ENCODE measurements at places on chromosomes 13 and 19. TPM values are rescaled to one million over a fixed set of nuclear protein-coding genes. Genes with fewer than 3 reads are reported as not detected.

Gene ZNF677
- total RNA-seq, result 15.8 TPM

Gene CEACAM16
- not detected for total RNA-seq

Gene KCNN4
- total RNA-seq, result 3.6 TPM

Gene KLF2
- 137 TPM for total RNA-seq

Gene CDX2
- total RNA-seq, result not detected

DNA sequence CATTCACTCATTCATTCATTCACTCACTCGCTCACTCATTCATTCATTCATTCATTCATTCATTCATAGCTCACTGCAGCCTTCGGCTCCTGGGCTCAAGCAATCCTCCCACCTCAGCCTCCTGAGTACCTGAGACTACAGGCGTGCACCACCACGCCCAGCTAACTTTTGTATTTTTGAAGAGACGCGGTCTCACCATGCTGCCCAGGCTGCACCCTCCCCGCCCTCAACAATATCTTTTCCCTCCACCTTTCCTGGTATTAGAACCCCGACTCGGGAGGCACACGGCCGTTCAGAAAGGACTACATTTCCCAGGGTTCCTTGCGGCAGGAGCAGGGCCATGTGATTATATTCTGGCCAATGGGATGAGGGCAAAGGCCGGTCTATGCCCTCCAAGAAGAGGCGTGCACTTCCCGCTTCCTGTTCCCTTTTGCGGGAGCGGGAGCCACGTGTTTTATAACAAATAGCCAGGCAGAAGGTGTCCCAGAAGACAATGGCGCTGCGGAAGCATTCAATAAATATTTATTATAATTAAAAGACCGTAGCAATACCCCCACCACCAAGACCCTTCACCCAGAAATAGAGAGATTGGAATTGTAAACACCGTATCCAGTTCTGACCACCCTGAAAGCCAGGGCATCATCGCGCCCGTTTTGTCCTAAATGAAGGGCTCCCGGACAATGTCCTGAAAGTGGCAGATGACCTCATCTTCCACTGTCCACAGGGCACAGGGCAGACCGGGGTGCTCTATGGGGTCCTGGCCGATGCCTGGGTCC is 15.9 kb downstream of the TICAM1 start:
- H3K4me3 ChIP-seq, result peak overlapping the region; percentile 41
- H3K27ac ChIP-seq, result peak overlapping the region; percentile 78
- H3K27me3 ChIP-seq, result no peaks in the 10 kb centered on the region
- peaks cover 33% of the 10 kb centered on the region for H3K4me1 ChIP-seq
- H3K36me3 ChIP-seq, result peaks cover 35% of the 10 kb centered on the region

- DNase-seq, result no peak
- H3K4me3 ChIP-seq, result no peak overlapping the region
- H3K36me3 ChIP-seq, result no peaks in the 10 kb centered on the region
- H3K4me1 ChIP-seq, result no peaks in the 10 kb centered on the region
- no peaks in the 10 kb centered on the region for H3K27me3 ChIP-seq
Measured at GRCh38 chr13:70469077-70469476, 360.8 kb upstream of the KLHL1 start.

DNA sequence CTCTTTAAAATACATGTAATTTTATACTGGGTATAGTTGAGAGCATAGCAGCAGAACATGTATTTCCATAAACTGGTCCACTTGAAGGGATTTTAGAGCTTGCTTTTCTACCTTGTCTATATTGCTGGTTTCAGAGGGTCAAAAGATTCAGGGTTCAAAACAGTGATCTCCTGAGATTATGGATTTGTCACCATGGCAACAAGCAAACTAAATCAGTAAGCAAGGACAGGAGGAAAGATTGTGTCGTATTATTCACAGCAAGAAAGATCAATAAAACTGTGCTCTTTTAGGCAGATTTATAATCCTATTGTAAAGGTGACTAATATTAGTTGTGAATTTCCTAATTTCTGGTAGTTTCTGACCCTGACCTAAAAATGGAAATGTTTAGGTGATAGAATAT is 496.4 kb downstream of the LMO7 start:
- DNase-seq, result no peak
- no peaks in the 10 kb centered on the region for H3K27me3 ChIP-seq
- H3K4me3 ChIP-seq, result no peak overlapping the region

GRCh38 chr19:43641333-43641732 is 1.7 kb upstream of the CADM4 start:
- H3K4me3 ChIP-seq, result no peak overlapping the region
- no peak for DNase-seq
- peaks cover 8% of the 10 kb centered on the region for H3K4me1 ChIP-seq
- no peak overlapping the region for H3K27ac ChIP-seq

- no peak for DNase-seq
- H3K4me3 ChIP-seq, result no peak overlapping the region
- H3K36me3 ChIP-seq, result peaks cover 9% of the 10 kb centered on the region
- peaks cover 54% of the 10 kb centered on the region for H3K4me1 ChIP-seq
Measured at GRCh38 chr13:98510156-98510509, 66.8 kb downstream of the STK24 start.

DNA sequence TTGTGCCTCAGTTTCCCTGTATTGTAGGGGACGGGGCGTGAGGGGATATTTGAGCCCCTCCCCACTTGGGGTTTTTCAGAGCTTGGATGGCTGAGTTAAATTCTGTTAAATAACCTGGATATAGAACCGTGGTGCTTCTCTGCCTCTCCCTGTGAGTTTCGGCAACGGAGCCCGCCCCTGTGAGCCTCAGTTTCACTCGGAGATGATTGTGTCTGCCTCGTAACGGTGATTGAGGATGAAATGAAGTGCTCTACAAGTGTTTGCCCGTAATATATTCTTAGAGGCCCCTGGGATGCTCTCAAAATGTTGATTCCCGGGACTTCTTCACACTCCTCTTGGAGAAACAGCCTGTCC is 509 bp downstream of the KXD1 start:
- no peak for DNase-seq
- H3K27ac ChIP-seq, result peak overlapping the region; percentile 96
- peaks cover 14% of the 10 kb centered on the region for H3K4me1 ChIP-seq
- H3K36me3 ChIP-seq, result peaks cover 14% of the 10 kb centered on the region
- peak overlapping the region; percentile 93 for H3K4me3 ChIP-seq
- H3K27me3 ChIP-seq, result no peaks in the 10 kb centered on the region

- peaks cover 14% of the 10 kb centered on the region for H3K27me3 ChIP-seq
- H3K4me1 ChIP-seq, result peaks cover 35% of the 10 kb centered on the region
- peaks cover 7% of the 10 kb centered on the region for H3K36me3 ChIP-seq
- no peak for DNase-seq
- peak overlapping the region; percentile 87 for H3K27ac ChIP-seq
Measured at GRCh38 chr19:925087-925525, 729 bp upstream of the ARID3A start.

GRCh38 chr13:36447501-36447900 is 15.2 kb downstream of the CCNA1 start:
- H3K36me3 ChIP-seq, result no peaks in the 10 kb centered on the region
- no peaks in the 10 kb centered on the region for H3K4me1 ChIP-seq
- H3K27ac ChIP-seq, result no peak overlapping the region
- H3K27me3 ChIP-seq, result peaks cover 4% of the 10 kb centered on the region
- no peak for DNase-seq
- H3K4me3 ChIP-seq, result no peak overlapping the region

GRCh38 chr13:99151516-99151915 is 49.1 kb upstream of the UBAC2 start:
- no peaks in the 10 kb centered on the region for H3K4me1 ChIP-seq
- no peaks in the 10 kb centered on the region for H3K36me3 ChIP-seq
- peaks cover 22% of the 10 kb centered on the region for H3K27me3 ChIP-seq
- H3K27ac ChIP-seq, result no peak overlapping the region
- H3K4me3 ChIP-seq, result no peak overlapping the region
- no peak for DNase-seq

- H3K4me1 ChIP-seq, result no peaks in the 10 kb centered on the region
- H3K4me3 ChIP-seq, result no peak overlapping the region
- no peak for DNase-seq
- no peaks in the 10 kb centered on the region for H3K36me3 ChIP-seq
Measured at GRCh38 chr13:33710924-33711323, 107.0 kb upstream of the RFC3 start.

GRCh38 chr13:97261254-97262005 is 39.3 kb downstream of the MBNL2 start:
- H3K27me3 ChIP-seq, result no peaks in the 10 kb centered on the region
- H3K4me1 ChIP-seq, result peaks cover 64% of the 10 kb centered on the region
- H3K4me3 ChIP-seq, result no peak overlapping the region
- no peaks in the 10 kb centered on the region for H3K36me3 ChIP-seq

DNA sequence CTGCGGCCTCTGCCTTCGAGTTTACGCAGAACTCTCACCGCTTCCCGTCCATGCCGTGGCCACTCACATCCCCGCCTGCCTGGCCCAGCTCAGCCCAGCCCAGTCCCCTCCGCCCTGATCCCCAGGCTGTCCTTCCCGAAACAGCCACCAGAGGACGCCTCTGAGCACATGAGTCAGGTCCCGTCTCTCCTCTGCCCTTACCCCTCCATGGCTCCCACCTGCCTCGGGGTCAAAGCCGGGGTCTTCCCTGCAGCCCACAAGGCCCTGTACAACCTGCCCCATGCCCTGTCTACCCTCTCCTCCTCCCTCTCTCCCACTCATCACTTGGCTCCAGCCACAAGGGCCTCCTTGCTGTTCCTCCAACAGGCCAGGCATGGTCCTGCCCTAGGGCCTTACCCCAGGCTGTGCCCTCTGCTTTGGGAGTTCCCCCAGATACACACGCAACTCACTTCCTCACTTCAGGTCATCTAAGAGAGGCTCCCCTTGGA is 8.1 kb upstream of the SEMA6B start:
- no peaks in the 10 kb centered on the region for H3K27me3 ChIP-seq
- no peak overlapping the region for H3K27ac ChIP-seq
- H3K36me3 ChIP-seq, result no peaks in the 10 kb centered on the region
- DNase-seq, result peak; percentile 76

GRCh38 chr13:68982961-68983619 is 1124.5 kb upstream of the ATXN8OS start:
- DNase-seq, result no peak
- no peaks in the 10 kb centered on the region for H3K4me1 ChIP-seq
- no peaks in the 10 kb centered on the region for H3K27me3 ChIP-seq

DNA sequence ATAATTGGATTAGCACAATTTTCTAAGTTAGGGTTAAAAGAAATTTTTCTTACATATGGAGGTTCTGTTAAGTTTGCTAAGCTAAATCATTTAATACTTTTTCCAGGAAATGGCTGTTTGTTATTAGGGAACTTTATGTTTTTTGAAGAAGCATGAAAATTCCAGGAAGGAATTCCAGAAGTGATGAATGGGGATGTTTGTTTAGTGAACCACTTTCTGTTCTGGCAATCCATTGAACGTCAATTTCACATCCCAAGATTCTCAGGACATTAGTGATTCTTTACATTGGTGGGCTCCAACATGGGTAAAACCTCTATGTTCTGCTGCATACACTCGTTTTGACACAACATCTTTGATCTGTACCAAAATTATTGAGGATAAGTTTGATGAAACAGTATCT is 534.4 kb downstream of the IRS2 start:
- H3K27ac ChIP-seq, result no peak overlapping the region
- no peak for DNase-seq
- H3K4me3 ChIP-seq, result no peak overlapping the region

DNA sequence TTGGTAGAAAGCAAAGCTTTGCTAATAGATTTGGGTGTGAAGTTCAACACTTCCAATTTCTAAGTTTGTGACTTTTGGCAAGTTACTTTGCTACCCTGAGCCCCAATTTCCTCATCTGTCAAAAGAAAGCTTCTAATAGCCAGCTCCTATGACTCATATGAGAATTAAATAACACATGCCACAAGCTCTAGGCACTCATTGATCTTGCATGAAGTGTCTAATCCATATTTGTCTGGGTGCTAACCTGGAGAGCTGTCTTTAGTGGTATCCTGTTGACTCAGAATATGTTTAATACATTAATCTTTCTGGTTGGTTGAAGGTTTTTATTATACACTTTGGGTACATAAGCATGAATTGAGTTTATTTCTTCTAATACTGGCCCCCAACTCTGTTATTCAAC is 188.8 kb downstream of the POSTN start:
- no peak for DNase-seq
- H3K4me1 ChIP-seq, result no peaks in the 10 kb centered on the region
- H3K27ac ChIP-seq, result no peak overlapping the region
- H3K36me3 ChIP-seq, result no peaks in the 10 kb centered on the region

DNA sequence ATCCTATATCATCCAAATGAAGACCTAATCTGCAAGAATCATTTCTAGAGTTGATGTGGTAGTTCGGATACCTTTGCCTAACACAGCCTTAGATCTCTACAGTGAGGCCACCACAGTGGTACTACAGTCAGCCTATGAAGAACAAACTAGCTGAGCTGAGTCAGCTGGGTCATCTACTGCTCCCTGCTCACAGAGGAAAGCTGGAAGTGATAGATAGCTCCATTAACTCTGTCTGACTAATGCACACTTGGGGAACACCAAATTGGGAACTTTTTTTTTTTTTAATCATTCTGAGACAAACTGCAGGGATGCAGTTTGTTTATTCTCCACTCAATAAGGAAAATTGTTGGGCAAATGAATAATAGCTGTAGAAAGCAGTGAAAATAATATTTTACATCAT is 1160.6 kb downstream of the PCDH9 start:
- no peaks in the 10 kb centered on the region for H3K27me3 ChIP-seq
- no peaks in the 10 kb centered on the region for H3K4me1 ChIP-seq
- DNase-seq, result no peak
- no peaks in the 10 kb centered on the region for H3K36me3 ChIP-seq
- no peak overlapping the region for H3K27ac ChIP-seq

GRCh38 chr13:42363941-42364612 is 92.1 kb downstream of the AKAP11 start:
- H3K36me3 ChIP-seq, result no peaks in the 10 kb centered on the region
- no peak overlapping the region for H3K27ac ChIP-seq
- no peaks in the 10 kb centered on the region for H3K4me1 ChIP-seq
- no peaks in the 10 kb centered on the region for H3K27me3 ChIP-seq
- H3K4me3 ChIP-seq, result no peak overlapping the region
- no peak for DNase-seq

GRCh38 chr13:97659602-97660001 is 225.6 kb downstream of the RAP2A start:
- H3K27ac ChIP-seq, result no peak overlapping the region
- no peak overlapping the region for H3K4me3 ChIP-seq
- H3K36me3 ChIP-seq, result no peaks in the 10 kb centered on the region
- no peaks in the 10 kb centered on the region for H3K4me1 ChIP-seq
- no peaks in the 10 kb centered on the region for H3K27me3 ChIP-seq
- no peak for DNase-seq

DNA sequence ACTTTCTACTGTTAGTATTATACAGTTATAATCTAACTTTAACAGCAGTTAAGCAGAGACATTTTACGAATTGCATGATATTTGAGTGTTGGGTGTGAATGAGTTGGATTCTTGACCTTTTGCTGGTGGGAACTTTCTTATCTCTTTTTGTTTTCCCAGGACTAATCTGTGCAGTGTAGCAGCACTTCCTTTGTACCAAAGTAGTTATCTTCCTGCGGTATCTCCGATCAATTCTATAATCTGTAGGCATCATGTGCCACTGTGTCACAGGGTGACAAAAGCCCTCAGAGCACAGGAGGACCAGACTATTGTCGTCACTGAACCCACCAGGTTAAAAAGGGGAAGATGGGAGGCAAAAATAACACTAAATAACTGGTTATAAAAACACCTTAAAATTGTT is 823.5 kb downstream of the GPC5 start:
- DNase-seq, result no peak
- no peaks in the 10 kb centered on the region for H3K36me3 ChIP-seq
- no peaks in the 10 kb centered on the region for H3K27me3 ChIP-seq
- no peaks in the 10 kb centered on the region for H3K4me1 ChIP-seq
- no peak overlapping the region for H3K4me3 ChIP-seq
- no peak overlapping the region for H3K27ac ChIP-seq

Data from lower lobe of right lung (tissue), 2 donors.